ENCODE measurements at places on chromosomes 16 and 17.

- DNase-seq: no peak
Measured at GRCh38 chr17:11707586-11707985, 109.3 kb downstream of the DNAH9 start.

DNA sequence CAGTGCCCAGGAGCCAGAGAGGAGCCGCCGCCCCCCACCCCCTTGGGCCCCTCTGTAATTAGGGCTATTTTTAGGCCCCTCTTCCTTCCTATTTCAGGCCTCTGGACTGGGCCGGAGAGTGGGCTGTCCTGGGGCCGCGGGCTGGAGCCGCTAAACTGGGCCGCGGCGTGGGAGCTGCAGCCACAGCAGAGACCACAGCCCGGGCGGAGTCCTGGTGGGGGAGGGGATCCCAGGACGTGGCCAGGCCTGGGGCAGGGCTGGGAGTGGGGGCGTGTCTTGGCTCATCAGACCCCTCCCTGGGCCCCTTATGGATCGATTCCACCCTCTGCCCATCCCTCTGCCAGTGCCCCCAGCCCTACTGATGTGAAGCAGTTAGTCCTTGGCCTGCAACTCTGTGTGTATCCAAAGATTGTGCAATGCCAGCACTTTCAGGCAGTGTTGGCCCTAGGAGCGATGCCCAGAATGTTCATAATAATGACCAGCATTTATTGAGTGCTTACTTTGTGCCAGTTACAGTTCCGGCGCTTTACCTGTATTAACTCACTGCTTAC, 15.0 kb upstream of the TAC4 start:
- DNase-seq: no peak

- DNase-seq: no peak
Measured at GRCh38 chr17:49891271-49891670, 43.4 kb upstream of the TAC4 start.

GRCh38 chr16:12507366-12507765, 296.3 kb downstream of the CPPED1 start:
- DNase-seq: no peak

DNA sequence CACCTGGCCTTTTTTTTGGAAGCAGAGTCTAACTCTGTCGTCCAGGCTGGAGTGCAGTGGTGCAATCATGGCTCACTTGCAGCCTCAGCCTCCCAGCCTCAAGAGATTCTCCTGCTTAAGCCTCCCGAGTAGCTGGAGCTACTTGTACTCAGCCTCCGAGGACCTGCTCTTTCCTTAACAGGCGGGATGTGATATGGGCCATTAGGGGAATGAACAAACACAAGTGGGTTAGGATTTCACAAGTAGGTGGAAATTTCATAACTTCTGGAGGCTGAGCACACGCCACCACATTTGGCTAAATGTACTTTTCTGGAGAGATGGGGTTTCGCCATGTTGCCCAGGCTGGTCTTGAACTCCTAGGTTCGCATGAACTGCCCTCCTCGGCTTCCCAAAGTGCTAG, 4.1 kb downstream of the PAM16 start:
- no peak for DNase-seq

DNA sequence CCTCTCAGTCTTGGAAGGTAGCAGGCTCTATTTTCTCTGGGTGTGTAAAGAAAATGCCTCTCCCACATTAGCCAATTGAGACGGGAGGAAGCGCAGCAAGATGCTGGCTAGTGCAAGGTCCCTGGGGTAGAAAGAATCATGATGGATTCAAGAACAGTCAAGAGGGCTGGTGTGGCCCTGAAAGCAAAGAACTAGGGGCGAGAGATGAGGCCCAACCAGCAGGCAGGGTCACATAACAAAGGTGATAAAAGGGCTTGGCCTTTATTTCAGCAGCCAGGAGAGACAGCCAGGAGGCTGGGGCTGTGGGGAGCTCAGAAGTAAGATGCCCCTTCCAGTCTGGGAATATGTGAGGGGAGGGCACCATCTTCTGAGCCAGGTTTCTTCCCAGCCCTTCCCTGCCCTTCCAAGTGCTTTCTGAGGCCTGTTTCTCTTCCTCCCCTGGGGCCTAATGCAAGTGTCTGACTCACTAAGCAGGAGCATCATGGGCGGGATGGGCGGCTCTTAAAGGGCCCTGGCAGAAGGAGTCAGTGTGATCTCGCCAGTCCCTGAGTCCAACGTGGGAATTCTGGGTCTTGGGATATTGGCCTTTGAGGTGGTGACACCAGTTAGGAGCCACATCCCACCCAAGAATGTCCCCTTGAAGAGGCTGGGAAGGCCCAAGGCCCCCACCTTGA, 3.9 kb upstream of the NLRC5 start:
- DNase-seq: no peak

Data from SK-N-SH (cell line).